Dorsolateral prefrontal cortex (tissue), 122 donors: ENCODE measurements at places on chromosomes 7 and 10. TPM values are rescaled to one million over a fixed set of nuclear protein-coding genes. Genes with fewer than 3 reads are reported as not detected.

DNA sequence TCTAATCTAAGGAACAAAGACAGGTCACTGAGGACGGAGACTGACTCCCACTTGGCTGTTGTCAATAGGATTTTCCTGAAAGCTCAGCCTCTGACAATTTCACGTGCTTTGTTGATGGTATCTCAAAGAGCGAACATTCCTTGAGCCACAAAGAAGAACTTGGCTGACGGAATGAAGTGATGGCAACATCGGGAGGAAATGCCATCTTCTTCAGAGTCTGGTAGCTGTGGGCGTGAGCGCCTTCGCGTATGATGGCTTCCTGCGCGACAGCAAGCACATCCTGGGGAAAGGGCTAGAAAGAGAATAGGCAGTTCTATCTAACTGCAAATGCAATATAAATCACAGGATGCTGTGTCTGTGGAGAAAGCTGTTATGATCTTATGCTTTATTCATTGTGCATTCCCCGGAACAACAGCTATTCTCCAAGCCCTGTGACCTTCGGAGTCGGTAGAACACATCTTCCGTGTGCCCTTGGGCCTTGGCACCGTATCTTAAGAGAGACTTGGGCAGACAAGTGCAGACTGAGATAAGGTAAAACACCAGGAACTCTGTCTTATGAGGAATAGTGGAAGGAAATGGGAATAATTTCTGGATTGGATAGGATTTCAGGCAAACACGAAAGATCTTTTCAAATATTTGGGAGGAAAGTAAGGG lies 19.6 kb upstream of the GTPBP4 start:
- DNase-seq: no peak

- no peak for DNase-seq
Measured at GRCh38 chr10:30510932-30511700, 77.1 kb downstream of the MAP3K8 start.

DNA sequence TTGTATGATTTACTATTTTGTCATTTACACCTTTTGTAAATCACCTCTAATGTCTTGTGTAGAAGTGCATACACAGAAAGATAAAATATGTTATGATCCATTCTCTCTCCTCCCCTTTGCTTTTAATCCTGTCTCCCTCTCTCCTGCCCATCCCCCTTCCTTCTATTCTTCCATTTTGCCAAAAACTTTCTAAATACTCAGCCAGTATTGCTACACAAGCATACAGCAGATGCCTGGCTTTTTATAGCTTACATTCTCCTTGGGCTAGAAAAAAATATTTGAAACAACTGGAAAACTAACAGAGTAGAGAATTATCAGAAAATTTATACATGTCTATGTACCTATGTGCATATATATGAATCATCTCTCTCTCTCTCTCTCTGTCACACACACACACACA lies 308.7 kb upstream of the BMPER start:
- DNase-seq: no peak

DNA sequence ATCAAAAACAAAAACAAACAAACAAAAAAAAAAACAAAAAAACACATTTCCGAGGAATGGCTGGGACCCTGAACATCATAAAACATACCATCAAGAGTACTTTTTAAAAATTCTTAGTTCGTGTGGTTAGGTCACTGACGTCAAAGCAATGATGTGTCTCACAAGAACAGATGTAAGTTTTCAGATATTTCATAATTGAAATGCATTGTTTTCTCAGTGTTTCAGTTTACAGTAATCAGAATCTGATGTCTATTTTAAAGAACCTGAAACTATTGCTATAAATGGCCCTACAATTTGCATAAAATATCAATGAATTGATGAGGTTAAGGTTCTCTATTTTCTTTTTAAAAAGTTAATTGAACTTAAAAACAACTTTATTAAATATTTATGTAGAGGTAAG lies 103.7 kb upstream of the HGF start:
- DNase-seq: no peak

NAT16 gene
- total RNA-seq: 2.0 TPM

GRCh38 chr7:34904987-34905386 lies 132.3 kb downstream of the DPY19L1 start:
- no peak for DNase-seq

DNA sequence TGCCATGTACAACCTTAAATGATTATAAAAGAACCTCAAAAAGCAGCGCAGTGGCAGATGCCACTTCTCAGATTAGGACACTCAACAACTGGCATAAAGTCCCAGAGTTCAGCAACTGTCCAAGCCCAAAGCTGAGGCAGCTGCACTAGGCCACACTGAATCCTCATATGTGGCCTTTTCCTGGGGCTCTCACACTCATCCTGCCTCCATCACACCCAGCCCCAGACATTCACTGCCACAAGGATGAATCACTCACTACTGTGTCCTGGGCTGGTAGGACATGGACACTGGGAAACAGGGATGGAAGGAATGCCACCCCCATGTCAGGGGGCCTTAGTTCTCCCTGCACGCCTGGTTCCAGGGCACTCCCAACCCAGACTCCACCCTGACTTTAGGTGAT lies 547.7 kb downstream of the TNS3 start:
- no peak for DNase-seq

GRCh38 chr10:102656026-102656425 lies 11.7 kb downstream of the TRIM8 start:
- DNase-seq: no peak

DNA sequence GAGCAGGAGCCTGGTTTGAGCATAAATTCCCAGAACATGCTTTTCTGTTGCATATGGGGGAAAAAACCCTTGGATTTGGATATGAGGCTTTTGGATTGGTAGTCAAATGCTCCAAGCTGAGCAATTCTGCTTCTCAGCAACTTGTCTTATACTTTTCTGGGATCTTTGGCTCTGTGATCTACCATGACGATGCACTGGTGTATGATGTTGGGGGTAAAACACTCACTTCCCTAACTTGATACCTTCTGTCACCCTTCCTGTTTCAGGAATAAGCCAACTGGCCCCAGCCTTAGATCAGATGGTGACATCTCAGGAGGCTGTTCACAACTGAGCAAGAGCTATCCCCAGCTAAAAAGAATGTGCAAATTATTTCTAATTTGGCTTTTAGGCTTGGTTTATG lies 13.1 kb upstream of the CPA4 start:
- DNase-seq: no peak

DNA sequence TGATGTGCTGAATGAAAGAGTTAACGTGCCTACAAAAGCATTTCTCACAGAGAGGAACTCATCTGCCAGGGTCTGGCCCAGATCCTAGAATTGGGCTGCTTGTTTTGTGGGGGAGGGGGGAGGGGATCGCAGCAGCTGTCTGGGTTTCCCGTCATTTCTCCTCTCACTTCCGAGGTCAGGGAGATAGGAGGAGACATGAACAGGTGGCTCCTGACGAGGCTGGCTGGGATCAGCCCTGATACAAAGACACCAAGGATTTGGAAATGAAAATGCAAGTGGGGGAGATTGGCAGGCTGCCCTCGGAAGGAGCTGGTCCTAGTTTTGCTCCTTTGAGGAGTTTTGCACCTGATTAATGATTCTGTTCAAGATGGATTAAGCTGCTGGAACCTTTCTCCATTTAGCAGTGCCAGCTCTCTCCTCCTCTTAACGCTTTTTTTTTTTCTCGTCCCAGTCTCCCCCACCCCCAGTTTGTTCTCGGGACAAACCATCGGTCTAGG lies 86.8 kb upstream of the KMT2C start:
- DNase-seq: peak; percentile 5

DNA sequence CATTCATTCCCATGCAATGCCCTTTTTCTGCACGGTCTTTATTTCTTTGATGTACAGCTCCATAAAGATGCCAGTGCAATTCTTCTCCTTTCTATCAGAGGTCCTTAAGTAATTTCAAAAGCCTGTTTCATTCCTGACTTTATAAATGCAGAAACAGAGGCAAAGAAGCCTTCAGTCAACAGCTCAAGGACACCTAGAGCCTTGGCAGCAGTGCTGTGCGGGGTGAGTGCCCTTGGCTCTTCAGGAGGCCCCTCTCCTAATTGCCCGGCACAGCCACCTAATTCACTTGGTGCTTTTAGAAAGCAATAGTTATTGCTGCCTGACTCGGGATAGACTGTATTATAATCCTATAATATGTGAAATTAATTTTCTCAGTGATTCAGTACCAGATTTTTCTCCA lies 169.6 kb upstream of the KLF6 start:
- no peak for DNase-seq

PVRIG gene
- not detected for total RNA-seq
